A549 treated with ZK216348 at 1 μM for 4 hours (cell line): ENCODE measurements at places on chromosomes 13 and 19. TPM values are rescaled to one million over a fixed set of nuclear protein-coding genes. Genes with fewer than 3 reads are reported as not detected.

The FPR3 gene
- total RNA-seq: not detected in 5 replicates

The ZNF20 gene
- 0.11 to 0.44 TPM (median 0.25 TPM) in 4 of 5 replicates, not detected in the other for total RNA-seq

The KLK1 gene
- total RNA-seq: 0.15 TPM in 1 of 5 replicates, not detected in the others

The PLIN5 gene
- 0.16 to 0.32 TPM in 2 of 5 replicates, not detected in the others for total RNA-seq

The ANGPTL4 gene
- 297 to 524 TPM (median 412 TPM) in 5 replicates for total RNA-seq
